Esophagus squamous epithelium (tissue), 5 donors: ENCODE measurements at places on chromosomes 1 and 21. TPM values are rescaled to one million over a fixed set of nuclear protein-coding genes. Genes with fewer than 3 reads are reported as not detected.

GRCh38 chr1:9841460-9841859 lies 17.7 kb upstream of the CLSTN1 start:
- H3K27me3 ChIP-seq, result peaks cover 19% of the 10 kb centered on the region
- no peak overlapping the region for H3K4me3 ChIP-seq
- peaks cover 43% of the 10 kb centered on the region for H3K4me1 ChIP-seq
- H3K27ac ChIP-seq, result no peak overlapping the region
- no peaks in the 10 kb centered on the region for H3K36me3 ChIP-seq

- DNase-seq, result no peak
Measured at GRCh38 chr1:181777812-181778211, 283.7 kb downstream of the ZNF648 start.

DNA sequence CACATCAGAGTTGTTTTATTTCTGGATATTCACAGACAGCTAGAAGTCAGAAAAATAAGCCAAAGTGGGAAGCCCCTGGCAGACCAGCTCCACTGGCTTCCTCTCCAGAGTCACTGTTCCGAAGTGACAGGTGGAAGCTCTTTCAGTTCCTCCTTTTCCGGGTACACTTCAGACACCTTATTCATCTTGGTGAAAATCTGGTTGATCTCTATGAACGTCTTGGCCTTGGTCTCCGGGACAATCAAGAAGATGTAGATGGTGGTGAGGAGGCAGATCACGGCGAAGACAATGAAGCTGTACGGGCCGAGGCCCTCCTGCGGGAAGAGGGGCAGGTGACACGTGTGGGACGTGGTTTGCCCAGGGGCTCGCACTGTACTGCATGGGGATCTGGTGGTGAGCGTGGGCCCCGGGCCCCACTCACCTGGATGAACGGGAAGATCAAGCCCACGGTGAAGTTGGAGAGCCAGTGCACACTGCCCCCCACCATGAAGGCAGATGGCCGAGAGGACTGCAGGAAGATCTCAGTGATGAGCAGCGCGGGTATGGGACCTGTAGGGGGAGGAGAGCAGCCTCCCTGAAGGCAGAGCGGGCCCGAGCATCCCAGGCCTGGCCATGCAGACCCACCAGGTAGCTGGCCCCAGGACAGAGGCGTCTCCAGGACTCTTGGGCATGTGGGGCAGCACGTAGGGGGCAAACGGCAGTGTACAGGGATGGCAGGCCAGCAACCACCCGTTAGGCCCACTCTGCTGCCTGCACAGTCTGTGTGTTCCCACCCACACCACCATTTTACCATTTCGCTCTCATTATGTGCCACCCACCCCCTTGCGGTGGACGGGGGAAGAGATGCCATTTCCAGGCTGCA lies 11.5 kb upstream of the SLC2A7 start:
- H3K27me3 ChIP-seq, result no peaks in the 10 kb centered on the region
- DNase-seq, result no peak
- no peaks in the 10 kb centered on the region for H3K36me3 ChIP-seq
- H3K27ac ChIP-seq, result peak overlapping the region; percentile 79
- H3K4me1 ChIP-seq, result no peaks in the 10 kb centered on the region

B4GALT3 gene
- total RNA-seq, result 18.5 TPM

- peak overlapping the region; percentile 57 for H3K4me3 ChIP-seq
- H3K27ac ChIP-seq, result no peak overlapping the region
- peaks cover 99% of the 10 kb centered on the region for H3K27me3 ChIP-seq
- H3K4me1 ChIP-seq, result peaks cover 24% of the 10 kb centered on the region
- no peak for DNase-seq
- H3K36me3 ChIP-seq, result no peaks in the 10 kb centered on the region
Measured at GRCh38 chr1:202643397-202644218, 66.6 kb downstream of the SYT2 start.

DNA sequence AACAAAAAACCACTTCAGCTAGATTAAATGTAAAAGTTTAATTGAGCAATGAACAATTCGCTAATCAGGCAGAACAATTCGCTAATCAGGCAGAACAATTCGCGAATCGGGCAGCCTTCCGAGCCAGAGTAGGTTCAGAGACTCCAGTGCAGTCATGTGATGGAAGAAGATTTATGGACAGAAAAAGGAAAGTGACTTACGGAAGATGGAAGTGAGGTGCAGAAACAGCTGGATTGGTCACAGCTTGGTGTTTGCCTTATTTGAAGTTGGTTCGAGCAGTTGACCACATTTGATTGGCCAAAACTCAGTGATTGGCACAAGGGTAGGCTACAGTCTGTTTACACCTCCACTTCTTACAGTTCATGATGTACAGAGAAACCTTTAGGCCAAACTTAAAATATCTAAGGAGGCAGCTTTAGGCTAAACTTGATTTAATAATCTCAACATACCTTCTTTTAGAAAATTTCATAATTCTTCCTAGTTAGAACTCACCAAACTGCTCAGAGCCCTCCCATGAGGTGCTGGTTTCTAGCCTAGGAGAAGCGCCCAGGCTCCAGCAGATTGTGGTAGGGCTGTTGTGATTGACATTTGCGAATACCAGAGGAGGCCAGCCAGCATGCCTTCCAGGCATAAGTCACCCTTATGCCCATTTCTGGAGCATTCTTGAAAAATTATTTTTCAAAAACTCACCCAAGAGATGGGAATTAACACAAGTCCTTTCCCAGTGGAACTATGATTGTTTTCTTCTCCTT lies 22.8 kb upstream of the KCNC4 start:
- H3K27ac ChIP-seq, result no peak overlapping the region
- H3K27me3 ChIP-seq, result no peaks in the 10 kb centered on the region
- no peak overlapping the region for H3K4me3 ChIP-seq
- no peak for DNase-seq

RIMS3 gene
- 1.8 TPM for total RNA-seq

DNA sequence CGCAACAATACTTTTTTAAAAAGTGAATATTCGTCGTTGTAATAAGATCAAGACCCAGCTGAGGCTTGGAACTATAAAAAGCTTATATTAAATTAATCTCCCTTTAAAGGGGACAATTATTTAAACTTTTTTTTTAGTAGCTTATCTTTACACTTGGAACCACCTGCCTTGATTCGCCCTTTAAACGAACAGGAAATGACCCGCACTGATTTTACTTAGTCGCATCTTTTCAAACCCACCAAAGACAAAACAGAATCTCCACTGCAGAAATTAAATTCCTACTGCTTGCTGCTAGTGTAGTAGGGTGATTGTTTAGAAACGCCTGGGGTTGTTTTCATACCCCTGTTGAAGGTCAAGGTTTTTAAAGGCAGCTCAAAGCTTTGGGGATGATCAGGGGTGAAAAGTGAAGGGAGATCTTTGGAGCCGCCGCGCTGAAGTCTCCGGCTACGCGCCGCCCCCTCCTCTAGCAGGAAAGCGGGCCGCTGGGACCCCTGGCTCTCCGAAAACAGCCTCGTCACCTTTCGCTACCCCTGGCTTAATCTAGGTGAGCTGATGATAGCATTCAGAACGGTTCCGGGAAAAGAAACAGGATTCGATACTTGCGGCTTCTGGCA lies 163.4 kb downstream of the RUNX1 start:
- H3K4me1 ChIP-seq, result peaks cover 14% of the 10 kb centered on the region
- no peak for DNase-seq
- peaks cover 5% of the 10 kb centered on the region for H3K27me3 ChIP-seq
- no peaks in the 10 kb centered on the region for H3K36me3 ChIP-seq

DNA sequence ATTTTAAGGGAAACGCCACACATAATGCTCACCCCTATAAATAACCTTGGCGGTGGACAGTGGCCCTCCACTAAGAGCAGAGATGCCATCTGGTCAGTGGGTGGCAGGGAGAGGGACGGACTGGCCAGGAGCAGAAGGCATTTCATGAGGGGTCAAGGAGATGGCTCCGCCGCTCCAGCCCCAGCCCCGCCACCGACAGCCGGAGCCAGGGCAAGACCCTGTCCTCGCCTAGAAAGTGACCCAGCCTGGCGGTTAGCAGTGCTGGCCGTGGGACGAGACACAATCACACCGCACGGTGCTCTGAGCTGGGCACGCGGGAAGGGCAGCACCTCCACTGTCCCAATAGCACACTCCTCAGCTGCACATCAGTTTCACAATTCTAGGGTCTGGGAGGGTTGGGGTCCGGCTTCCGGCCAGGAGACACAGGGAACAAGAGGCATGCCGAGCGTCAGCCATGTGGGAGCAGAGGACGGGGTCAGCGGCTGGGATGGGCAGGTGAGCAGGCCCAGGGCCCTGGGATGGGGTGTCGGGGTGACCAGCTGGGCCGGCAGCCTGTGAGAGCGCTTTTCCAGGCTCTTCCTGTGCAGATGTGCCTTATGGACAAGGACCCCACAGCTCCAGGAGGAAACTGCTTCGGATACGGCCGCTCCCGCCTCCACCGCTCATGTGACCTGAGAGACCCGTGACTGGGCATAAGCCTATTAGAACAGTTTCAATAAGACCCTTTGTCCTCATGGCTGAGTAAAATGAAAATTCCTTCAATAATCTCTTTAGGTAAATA lies 5.7 kb downstream of the SLC19A1 start:
- H3K36me3 ChIP-seq, result no peaks in the 10 kb centered on the region
- H3K27ac ChIP-seq, result no peak overlapping the region
- peaks cover 5% of the 10 kb centered on the region for H3K4me1 ChIP-seq
- DNase-seq, result no peak
- no peaks in the 10 kb centered on the region for H3K27me3 ChIP-seq
- H3K4me3 ChIP-seq, result no peak overlapping the region

DNA sequence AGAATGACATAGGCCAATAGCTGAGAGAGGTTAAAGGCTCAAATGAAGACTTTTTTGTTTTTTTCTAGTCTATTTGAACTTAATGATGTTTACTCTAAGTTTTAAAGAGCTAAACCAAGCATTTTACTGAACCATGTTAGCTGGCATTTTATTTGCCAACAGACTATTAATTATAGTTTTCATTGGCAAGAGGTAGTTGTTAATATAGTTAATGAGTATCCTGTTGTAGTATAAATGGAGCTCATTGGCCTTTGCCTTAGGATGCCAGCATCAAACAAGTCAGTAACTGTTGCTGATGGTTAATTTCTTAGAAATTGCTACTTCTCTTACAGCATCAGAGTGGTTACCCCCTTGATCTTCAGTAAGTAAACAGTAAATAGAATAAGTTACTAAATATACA lies 339.0 kb upstream of the B3GALT2 start:
- no peak overlapping the region for H3K27ac ChIP-seq
- H3K27me3 ChIP-seq, result no peaks in the 10 kb centered on the region

- H3K4me3 ChIP-seq, result no peak overlapping the region
- no peak for DNase-seq
- no peaks in the 10 kb centered on the region for H3K27me3 ChIP-seq
- no peaks in the 10 kb centered on the region for H3K36me3 ChIP-seq
Measured at GRCh38 chr1:224457782-224458144, 23.2 kb upstream of the WDR26 start.

DNA sequence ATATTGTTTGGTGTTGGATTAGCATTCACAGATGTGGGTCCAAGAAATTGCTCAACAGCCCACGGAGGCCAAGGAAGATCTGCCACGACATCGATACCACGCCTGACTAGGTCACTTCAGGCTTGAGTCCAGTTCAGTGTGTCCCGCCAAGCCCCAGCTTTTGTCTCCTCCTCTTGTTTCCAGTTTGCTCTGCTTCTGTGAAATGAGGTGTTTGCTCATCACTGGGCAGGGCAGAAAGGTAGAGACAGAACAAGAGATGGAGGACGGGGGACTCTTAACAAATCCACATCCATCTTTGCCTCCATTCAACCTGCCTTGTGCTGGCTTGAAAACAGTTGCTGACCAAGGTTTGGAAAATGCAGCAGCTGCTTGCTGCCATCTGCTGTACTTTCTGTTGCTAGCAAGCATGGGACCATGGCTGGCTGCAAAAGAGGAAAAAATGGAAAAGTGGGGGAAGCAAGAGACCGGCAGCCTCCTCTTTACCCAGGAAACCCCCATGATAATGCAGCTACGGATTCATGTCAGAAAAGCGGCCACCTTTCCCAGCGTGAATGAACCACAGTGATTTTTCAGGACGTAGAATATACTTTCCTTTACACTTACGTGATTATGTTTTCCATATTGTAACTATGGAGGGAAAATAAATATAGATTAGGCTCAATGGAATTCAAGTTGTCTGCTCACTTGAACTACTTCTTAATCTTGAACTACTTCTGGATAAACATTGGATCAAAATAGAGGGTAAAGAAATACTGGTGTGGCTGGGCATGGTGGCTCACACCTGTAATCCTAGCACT lies 80.2 kb upstream of the GREM2 start:
- H3K4me1 ChIP-seq, result no peaks in the 10 kb centered on the region
- H3K27me3 ChIP-seq, result no peaks in the 10 kb centered on the region
- H3K27ac ChIP-seq, result peak overlapping the region; percentile 52
- H3K4me3 ChIP-seq, result peak overlapping the region; percentile 26
- no peaks in the 10 kb centered on the region for H3K36me3 ChIP-seq
